ENCODE measurements at places on chromosomes 16 and 17.

DNA sequence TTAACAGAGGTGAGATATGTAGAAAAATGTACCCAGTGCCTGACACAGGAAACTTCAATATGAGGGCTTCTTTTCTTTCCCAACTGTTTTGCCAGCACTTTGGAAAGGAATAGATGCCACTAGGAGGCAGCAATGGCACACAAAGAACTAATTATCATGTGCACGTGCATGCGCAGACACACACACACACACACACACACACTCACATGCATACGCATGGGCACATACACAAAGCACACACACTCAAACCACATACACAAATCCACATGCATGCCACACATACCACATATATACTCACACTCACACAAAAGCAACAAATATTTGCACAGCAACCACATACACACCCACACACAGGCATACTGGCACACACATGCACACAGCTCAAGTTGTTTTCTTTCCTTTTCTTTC is 8.8 kb upstream of the CEP112 start:
- DNase-seq = peak; percentile 57

- no peak for DNase-seq
Observed at GRCh38 chr17:72900654-72900971, 191.9 kb downstream of the SLC39A11 start.

- DNase-seq = no peak
Observed at GRCh38 chr16:55534756-55535155, 25.9 kb downstream of the LPCAT2 start.

DNA sequence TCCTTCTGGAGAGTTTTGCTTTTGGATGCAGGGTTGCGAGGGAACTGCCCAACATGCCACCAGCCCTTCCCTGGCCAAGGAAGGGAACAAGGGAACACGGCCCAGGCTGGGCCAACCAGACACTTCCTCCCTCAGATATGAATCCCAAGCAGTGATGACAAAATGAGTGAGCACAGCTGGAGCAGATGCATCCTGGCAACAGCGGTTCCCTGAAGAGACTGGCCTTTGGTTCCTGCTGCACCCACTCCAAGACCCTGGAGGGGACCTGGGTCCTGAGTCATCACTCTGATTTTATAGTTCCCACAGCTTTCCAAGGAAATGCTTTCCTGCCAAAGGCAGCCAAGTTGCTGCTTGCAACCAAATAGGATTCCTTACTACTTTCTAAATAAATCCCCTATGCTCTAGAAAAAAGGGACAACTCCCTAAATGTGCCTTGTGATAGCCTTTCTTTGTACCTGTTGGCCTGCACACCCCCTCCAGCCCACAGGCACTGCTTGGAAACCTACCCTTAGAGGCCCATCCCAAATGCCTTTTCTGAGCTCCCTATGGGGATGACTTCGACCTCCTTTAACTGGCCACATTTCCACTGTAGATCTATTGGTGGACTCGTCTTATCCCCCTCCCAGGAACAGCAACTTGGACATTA is 5.3 kb downstream of the ST3GAL2 start:
- DNase-seq = no peak

DNA sequence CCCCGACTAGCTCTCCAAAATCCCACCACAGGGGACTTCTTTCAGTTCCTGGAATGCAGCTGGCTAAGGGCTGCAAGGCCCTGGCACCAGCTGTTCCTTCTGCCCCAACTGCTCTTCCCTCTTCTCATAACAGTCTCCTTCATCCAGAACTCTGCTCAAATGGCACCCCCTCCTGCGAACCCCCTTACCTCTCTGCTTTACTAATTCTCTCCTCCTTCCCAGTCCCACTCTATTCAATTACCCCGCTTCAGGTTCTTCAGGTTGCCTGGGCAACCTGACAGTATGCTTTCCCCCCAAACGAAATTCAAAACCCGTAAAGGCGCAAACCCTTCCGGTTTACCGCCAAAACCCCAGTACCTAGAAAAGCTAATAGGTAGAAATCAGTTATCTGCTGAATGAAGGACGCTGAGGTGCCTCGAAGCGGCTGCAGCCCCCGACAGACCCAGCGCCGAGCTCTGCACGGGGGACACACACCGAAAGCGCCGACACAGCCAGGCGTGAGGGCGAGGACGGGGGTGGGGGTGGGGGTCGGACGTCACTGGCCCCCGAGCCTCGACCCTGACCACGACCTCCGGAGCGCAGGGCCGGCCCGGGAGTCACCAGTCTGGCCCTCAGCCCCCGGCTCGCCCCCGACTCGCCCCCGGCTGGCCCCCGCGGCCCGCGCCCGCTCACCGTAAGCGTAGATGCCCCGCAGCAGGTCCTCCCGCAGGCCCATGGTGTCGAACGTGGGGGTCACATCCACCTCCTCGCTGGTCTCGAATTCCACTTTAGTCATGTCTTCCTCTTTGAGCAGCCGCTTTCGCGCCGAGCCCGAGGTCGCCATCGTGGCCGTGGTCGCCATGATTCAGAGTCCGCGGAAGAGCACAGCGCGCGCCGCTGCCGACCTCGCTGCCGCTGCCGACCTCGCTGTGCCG is 550 bp downstream of the EIF4A3 start:
- peak; percentile 24 for DNase-seq

DNA sequence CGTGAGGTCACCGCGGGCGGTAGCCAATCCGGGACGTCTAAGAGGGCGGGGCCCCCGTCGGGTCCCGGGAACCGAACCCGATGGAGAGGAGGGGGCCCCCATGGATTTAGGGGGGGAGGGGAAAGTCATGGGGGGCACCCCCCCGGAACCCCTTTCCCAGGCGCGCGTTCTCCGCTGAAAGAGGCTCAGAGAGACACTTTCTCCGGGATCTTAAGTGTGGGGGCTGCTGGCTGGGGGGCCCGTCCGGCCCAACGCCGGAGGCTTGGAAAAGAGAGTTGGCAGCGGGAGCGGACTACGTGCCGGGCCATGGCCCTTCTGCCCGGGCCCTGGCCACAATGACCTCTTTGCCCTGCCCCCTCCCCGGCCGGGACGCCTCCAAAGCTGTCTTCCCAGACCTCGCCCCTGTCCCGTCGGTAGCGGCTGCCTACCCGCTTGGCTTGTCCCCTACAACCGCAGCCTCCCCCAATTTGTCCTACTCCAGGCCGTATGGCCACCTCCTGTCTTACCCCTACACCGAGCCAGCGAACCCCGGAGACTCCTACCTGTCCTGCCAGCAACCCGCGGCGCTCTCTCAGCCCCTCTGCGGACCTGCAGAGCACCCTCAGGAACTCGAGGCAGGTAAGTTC is at the start of gene DLX4:
Gene DLX4, plus strand, starts transcription at position 57 of the 626 bp plus-strand sequence. Its CDS starts 279 bp downstream, at position 336.
- DNase-seq = no peak

GRCh38 chr16:68064791-68065365 is 20.3 kb upstream of the NFATC3 start:
- DNase-seq = peak; percentile 76

GRCh38 chr16:71666928-71667707 is 41.1 kb downstream of the MARVELD3 start:
- DNase-seq = no peak

DNA sequence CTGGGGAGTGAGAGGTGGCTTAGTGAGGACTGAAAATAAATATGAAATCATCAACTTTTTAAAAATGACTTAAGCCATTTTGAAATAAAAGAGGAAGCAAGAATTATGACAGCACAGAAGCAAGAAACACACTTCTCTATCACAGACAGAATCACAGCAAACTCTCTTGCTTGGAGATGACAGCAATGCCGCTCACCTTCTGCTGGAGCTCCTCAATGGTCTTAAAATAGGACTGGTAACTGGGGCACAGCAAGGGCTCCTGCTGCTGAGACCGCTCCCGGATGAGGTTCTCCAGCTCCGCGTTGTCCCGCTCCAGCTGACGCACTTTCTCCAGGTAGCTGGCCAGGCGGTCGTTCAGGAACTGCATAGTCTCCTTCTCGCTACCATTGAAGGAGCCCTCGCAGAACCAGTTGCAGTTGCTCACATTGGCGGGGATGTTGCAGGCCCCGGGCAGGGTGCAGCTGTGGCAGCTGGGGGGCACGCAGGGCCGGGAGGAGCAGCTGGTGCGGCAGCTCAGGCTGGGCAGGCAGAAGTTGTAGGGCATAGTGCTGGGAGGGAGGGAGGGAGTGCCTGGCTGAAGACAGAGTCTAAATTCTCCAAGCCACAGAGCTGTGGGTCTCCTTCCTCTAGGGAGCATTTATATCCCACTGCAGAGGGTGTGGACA is at the start of gene KRT31:
Gene KRT31, minus strand, starts transcription at position 613 of the 665 bp plus-strand sequence. Its CDS starts 69 bp downstream, at position 544.
- no peak for DNase-seq

GRCh38 chr16:73166947-73167550 is 119.1 kb upstream of the ZFHX3 start:
- no peak for DNase-seq

DNA sequence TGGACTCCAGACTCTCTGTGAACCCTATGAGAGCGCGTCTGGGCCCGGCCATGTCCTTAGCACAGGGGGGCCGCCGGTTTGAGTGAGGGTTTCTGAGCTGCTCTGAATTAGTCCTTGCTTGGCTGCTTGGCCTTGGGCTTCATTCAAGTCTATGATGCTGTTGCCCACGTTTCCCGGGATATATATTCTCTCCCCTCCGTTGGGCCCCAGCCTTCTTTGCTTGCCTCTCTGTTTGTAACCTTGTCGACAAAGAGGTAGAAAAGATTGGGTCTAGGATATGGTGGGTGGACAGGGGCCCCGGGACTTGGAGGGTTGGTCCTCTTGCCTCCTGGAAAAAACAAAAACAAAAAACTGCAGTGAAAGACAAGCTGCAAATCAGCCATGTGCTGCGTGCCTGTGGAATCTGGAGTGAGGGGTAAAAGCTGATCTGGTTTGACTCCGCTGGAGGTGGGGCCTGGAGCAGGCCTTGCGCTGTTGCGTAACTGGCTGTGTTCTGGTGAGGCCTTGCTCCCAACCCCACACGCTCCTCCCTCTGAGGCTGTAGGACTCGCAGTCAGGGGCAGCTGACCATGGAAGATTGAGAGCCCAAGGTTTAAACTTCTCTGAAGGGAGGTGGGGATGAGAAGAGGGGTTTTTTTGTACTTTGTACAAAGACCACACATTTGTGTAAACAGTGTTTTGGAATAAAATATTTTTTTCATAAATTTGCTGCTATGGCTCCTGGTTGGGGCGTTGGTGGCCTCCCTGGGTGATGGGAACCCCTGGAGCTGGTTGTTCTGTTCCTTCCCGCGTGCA is 23.1 kb downstream of the STAT5A start:
- no peak for DNase-seq

DNA sequence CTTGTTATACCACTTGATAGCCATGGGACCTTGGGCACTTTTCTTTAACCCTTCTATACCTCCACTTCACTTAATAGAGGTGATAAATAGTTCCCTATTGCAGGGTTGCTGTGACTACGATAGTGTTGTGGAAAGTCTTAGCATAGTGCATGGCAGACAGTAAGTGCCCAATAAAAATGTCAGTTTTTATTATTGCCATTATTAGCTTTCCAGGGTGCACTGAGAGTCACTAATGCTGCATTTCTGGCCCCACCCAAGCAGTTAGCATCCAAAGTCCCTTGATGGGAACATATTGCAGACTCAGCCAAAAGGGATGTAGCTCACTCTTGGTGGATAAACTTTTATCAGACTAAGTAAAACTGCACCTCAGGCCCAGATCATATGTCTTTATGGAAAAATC is 41.5 kb upstream of the TEKT3 start:
- DNase-seq = no peak

- no peak for DNase-seq
Observed at GRCh38 chr17:80813318-80813717, 178.3 kb upstream of the CHMP6 start.

DNA sequence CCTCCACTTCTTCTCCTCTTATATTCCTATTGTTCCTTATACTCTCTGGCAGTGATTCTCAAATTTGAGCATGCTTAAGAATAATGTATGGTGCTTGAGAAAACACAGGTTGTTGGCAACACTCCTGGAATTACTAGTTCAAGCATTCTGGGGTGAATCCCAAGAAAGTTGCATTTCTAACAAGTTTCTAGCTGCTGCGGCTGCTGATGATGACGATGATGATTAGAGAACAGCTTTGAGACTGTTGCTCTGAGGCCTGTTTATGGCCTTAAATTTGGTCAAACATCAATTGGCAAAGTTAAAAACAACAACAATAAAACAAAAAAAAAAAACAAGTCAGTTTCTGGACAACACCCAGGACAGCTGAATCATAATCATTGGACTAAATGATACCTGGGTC is 961.9 kb downstream of the CDH11 start:
- DNase-seq = no peak

GRCh38 chr17:77889866-77890760 is 68.4 kb upstream of the TNRC6C start:
- DNase-seq = no peak

DNA sequence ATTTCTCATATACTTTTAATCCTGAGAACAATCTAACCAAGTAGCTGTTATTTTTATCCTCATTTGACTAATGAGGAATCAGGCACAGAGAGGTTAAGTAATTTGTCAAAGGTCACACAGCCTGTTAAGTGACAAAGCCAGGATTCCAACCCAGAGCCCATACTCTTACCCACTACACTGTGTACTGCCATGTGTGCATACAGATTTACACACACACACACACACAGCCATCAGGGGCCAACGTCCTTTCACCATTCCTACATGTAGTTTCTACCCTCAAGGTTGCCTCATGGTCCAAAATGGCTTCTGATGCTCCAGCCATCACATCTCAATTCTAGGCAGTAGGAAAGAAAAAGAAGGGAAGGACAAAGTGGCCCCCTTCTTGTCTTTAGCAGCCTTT is 22.1 kb downstream of the TMEM186 start:
- DNase-seq = no peak

DNA sequence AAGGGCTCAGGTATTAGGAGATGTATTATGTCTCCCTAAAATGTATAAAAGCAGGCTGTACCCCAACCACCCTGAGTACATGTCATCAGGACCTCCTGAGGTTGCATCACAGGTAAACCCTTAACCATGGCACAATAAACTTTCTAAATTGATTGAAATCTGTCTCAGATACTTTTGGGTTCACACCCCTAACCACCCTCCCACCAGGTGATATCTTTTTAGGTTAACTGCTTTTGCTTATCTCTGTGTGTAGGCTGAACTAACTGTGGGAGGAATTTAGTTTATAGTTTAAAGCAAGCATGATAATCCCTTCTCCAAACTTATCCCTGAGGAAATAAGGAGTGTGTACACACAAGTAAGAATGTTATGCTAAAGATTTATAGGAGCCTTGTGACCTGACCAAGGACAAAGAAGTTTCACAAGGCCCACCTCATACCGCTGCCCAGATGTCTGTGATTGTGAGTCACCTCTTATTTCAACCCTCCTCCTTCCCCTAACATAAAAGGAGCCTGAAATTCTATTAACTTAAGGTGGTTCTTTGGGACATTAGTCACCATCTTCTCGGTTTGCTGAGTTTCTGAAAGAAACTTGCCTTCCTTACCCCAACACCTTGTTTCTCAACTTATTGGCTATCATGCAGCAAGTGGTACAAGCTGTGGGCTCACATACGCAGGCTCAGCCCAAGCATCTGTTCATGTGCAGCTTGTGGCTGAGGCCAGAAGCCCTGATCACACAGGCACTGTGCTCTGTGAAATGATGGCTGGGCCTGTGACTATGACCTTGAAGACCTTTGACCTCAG is 11.3 kb downstream of the PRSS22 start:
- no peak for DNase-seq

- no peak for DNase-seq
Observed at GRCh38 chr16:70752426-70752825, 48.5 kb downstream of the VAC14 start.

GRCh38 chr16:79217375-79218011 is 383.0 kb downstream of the MAF start:
- DNase-seq = peak; percentile 34

- DNase-seq = peak; percentile 75
Observed at GRCh38 chr17:80034791-80035686, 633 bp downstream of the TBC1D16 start.

- no peak for DNase-seq
Observed at GRCh38 chr17:49510059-49510719, 15.1 kb downstream of the NGFR start.

- no peak for DNase-seq
Observed at GRCh38 chr16:67393788-67394154, 473 bp upstream of the TPPP3 start.

- no peak for DNase-seq
Observed at GRCh38 chr16:86574646-86575045, 3.7 kb upstream of the FOXL1 start.

All from CD4-positive, alpha-beta T cell treated with Interleukin-1 beta for 1 hour (primary cell).